ENCODE measurements at places on chromosomes 2 and 18. TPM values are rescaled to one million over a fixed set of nuclear protein-coding genes. Genes with fewer than 3 reads are reported as not detected.

- H3K27ac ChIP-seq = no peak overlapping the region
- H3K36me3 ChIP-seq = peaks cover 4% of the 10 kb centered on the region
- DNase-seq = no peak
- H3K27me3 ChIP-seq = no peaks in the 10 kb centered on the region
- H3K4me3 ChIP-seq = no peak overlapping the region
These were observed 38.8 kb downstream of the CENPO start for GRCh38 chr2:24832073-24832461.

DNA sequence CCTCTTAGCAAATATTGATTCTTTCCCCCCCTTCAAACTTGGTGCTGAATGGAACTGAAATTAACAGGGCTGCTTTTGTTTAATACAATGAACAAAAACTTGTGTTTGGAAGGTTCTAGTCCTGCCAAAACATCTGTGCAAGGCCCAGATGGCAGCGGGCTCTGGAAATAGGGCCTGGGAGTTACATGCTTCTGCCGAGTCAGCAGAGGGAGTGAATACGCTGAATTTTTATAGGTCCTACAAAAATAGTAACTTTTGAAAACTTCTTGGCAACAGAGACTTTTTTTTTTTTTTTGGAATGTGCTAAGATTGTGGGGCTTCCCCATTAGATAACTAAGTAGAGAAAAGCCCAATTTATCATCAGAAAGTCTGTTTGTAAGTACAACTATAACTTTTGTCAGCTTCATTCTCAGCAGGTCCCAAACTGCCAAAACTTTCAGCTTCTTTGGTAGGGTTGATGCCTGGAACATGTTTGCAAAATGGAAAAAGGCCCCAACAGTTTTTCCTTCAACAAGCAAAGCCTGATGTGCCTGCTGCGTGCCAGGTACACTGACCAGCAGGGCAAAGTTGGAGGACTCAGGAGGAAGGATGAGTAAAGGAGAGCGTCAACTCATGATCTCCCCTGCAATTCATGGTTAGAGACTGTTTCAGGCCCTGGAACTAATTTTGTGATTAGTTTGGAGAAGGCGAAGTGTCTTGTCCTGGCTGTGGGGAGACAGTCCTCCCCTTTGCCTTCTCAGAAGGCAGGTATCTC lies 45.1 kb upstream of the HDAC4 start:
- no peak overlapping the region for H3K4me3 ChIP-seq
- no peak for DNase-seq
- H3K27ac ChIP-seq = peak overlapping the region; percentile 19
- H3K27me3 ChIP-seq = peaks cover 22% of the 10 kb centered on the region
- H3K4me1 ChIP-seq = peaks cover 8% of the 10 kb centered on the region

DNA sequence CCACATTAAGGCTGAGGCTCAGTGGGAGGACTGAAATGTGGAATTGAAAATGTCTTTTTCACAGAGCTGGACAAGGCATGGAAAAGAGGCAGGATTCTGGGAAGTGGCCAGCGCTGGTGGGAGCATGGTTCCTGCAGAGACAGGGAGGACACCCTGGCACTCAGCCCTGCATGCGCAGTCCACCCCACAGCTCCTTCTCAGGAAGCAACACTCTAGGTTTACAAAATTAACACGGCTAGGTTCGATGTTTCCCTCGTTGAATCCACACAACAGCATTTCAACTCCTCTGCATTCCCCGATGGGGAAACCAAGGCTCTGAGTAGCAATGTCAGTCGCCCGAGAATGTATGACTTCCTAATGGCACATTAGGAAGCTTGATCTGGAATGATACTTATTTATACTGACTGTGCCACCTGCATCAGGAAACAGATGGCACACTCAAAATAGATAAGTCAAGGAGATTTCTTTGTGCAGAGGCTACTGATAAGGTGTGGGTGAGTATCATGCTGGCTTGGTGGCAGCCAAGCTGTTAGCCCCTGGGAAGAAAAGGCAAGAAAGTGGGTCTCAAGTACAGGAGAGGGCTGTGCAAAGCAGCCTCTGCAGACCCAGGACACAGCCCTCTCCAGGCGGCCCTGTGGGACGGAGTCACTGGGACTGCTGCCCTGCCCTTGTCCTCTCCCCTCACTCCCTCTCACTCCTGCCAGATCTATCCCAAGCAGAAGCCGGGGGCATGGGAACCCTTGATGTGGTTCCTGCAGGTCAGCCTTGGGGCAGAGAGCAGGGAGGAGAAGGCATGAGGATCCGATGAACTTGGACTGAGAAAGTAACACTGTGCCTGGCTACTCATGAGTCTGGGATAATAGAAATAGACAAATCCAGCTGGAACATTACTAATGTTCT lies 158.4 kb upstream of the FHL2 start:
- H3K27ac ChIP-seq = no peak overlapping the region
- H3K4me3 ChIP-seq = no peak overlapping the region
- DNase-seq = no peak
- H3K4me1 ChIP-seq = peaks cover 2% of the 10 kb centered on the region
- no peaks in the 10 kb centered on the region for H3K36me3 ChIP-seq
- peaks cover 35% of the 10 kb centered on the region for H3K27me3 ChIP-seq

DNA sequence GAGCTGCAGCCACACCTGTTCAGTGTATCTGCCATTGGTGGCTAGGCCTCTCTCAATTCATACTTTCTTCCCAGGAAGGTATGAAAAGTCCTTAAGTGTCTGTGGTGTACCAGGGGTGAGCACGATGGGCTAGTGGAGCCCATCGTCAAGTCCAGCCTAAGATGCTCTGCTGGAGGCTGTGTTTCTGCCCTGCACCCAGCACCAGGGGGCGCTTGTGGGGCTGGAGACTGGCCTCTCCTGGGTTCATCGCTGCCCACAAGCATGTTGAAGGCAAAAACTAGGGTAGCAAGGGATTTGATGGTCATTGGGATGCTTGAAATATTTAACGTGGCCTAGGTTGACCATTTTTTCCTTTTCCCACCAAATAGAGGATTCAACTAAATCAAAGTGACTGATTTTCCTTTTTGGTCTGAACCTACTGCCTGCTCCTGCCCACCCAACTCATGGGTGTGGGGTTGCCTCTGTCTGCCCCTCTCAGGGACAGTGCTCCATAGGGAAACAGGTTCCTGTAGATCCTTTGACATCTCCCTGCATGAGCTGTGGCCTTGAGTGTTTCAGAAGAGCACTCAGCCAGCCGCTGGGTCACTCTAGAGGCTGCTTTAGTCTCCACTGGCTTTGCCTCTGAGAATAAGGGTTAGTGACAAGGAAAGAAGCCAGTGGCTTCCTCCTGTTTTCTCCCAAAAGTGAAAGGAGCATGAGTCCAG lies 59.0 kb downstream of the TPGS2 start:
- no peak overlapping the region for H3K4me3 ChIP-seq
- H3K27ac ChIP-seq = no peak overlapping the region
- no peaks in the 10 kb centered on the region for H3K36me3 ChIP-seq

DNA sequence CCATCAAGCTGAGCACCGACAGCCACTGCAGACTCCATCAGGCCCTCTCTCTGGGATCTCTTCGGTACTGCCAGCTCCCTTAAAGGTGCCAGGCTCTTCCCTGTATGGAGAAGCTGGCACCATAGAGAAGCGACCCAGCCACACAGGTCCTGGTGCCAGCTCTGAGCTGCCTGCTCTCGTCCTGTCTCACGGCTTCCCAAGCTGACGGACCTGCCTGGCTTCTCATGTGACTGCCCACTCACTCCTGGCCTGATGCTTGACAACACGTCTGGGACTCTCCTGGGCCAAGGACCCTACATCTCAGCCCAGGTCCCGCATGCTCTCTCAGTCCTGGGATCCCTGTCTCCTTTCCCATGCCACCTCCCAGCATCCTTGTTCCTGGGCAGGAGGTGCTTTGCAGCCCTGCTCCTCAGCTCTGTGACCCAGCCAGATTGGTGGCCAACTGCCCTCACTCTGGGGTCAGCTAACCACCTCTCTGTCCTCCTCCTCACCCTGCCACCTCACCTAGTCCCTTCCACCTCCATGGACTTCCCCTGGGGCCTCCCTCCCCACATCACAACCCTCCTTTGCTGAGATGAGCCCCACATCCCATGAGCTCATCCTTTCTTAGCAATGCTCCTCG lies 12.5 kb upstream of the ATOH8 start:
- peaks cover 20% of the 10 kb centered on the region for H3K4me1 ChIP-seq
- no peaks in the 10 kb centered on the region for H3K36me3 ChIP-seq
- no peak overlapping the region for H3K4me3 ChIP-seq
- peak overlapping the region; percentile 71 for H3K27ac ChIP-seq
- H3K27me3 ChIP-seq = peaks cover 34% of the 10 kb centered on the region

DNA sequence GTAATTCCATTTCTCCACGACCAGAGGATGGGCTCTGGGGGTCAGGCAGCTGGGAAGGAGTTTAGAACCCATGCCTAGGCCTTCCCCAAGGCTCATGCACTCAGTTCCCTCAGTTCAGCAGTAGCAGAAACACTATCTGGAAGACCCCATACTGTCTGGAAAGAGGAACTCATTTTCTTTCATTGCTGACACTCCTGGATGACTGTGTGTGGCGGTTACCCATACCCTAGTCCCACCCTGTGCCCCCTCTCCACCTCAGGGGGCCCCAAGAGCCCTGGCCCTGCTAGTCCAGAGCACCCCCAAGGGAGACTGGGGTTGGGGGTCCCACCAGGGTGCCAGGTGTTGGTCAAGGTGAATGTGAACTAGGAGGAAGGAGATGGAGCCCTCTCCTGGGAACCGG lies 29.5 kb downstream of the TPRKB start:
- H3K4me1 ChIP-seq = peaks cover 18% of the 10 kb centered on the region
- no peak for DNase-seq
- no peak overlapping the region for H3K4me3 ChIP-seq
- no peak overlapping the region for H3K27ac ChIP-seq

DNA sequence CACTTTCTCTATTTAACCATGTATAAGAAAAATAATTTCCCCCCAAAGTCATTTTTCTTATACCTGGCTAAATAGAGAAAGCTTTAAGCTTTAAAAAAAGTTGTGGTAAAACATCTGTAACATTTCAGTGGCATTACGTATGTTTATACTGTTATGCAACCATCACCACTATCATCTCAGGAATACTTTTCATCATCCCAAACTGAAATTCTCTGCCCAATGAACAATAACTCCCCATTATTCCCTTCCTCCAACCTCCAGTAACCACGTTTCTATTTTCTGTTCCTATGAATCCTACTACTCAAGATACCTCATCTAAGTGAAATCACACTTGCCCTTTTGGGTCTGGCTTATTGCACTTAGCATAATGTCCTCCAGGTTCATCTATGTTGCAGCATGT lies 1.7 kb upstream of the SLC3A1 start:
- H3K27ac ChIP-seq = no peak overlapping the region
- H3K4me3 ChIP-seq = no peak overlapping the region
- H3K36me3 ChIP-seq = peaks cover 4% of the 10 kb centered on the region
- peaks cover 12% of the 10 kb centered on the region for H3K4me1 ChIP-seq

DNA sequence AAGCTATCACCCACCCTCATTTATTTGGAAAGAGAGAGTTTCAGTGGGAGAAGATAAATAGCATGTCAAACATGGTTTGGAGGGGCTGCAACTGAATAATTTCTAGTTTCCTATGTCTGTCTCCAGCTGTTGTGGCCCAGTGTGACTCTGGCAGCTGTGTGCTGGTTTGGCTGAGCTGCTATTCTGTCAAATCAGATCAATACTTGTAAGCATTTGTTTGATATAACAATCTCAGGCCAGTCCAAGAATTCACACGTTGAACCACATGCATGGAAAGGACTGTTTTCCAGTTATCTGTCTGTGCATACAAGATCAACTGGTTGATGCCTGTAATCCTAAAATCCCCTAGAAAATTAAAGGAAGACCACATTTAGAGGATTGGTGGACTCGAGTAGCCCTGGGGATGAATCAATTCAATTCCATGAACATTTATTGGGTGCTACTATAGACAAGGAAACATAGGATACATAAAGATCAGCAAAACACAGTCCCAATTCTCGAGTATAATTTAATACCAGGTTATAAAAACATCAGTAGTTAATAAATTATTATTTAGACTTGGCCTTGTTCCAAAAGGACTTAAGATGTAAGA lies 209.0 kb upstream of the PARD3B start:
- peaks cover 3% of the 10 kb centered on the region for H3K27me3 ChIP-seq
- no peak for DNase-seq
- H3K4me1 ChIP-seq = peaks cover 25% of the 10 kb centered on the region
- H3K27ac ChIP-seq = peak overlapping the region; percentile 66
- H3K4me3 ChIP-seq = no peak overlapping the region
- no peaks in the 10 kb centered on the region for H3K36me3 ChIP-seq

- H3K36me3 ChIP-seq = no peaks in the 10 kb centered on the region
- H3K4me1 ChIP-seq = peaks cover 5% of the 10 kb centered on the region
These were observed 465.7 kb upstream of the NRP2 start for GRCh38 chr2:205216580-205216979.

GRCh38 chr2:9709539-9710285 lies 78.9 kb upstream of the YWHAQ start:
- H3K36me3 ChIP-seq = no peaks in the 10 kb centered on the region
- DNase-seq = no peak
- no peak overlapping the region for H3K4me3 ChIP-seq
- no peaks in the 10 kb centered on the region for H3K27me3 ChIP-seq

DNA sequence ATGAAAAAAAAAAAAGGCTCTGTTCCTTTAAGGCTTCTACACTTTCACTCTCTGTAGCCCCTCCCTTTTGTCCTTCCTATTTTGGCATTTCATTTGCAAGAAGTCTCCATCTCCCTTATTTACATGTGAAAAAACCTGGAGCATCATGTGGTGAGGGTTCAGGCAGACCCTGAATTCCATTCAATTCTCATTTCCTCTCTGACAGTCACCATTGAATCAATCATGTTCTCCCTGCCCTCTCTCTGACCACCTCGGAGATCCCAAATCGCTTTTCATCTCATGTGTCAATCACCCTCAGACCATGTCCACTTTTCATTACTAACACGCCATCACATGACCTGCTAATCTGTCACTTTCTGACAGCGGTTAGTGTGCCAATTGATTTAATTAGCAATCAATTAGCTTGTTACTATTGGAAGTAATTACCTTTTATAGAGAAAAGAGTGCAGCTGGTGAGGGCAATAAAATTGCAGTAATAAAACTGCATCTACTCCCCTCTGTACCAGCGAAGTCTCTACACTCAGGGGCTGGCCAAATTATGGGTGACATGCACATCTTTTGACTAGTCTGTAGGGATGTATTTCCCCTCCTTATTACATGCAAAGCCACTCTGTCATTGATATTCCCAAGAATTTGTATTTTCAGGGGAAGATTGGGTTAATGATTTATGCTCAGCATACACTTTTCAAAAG lies 317.4 kb downstream of the EN1 start:
- DNase-seq = no peak
- H3K4me1 ChIP-seq = peaks cover 10% of the 10 kb centered on the region
- peaks cover 29% of the 10 kb centered on the region for H3K27me3 ChIP-seq
- H3K36me3 ChIP-seq = no peaks in the 10 kb centered on the region
- no peak overlapping the region for H3K27ac ChIP-seq

The MEP1B gene
- total RNA-seq = not detected

The HNMT gene
- 17.6 TPM for total RNA-seq

Measured in progenitor cell of endocrine pancreas (in vitro differentiated cells).